KBM-7 (cell line): ENCODE measurements at places on chromosomes 1 and 21.

GRCh38 chr1:152182944-152183361 is 23.9 kb upstream of the RPTN start:
- DNase-seq, result no peak

DNA sequence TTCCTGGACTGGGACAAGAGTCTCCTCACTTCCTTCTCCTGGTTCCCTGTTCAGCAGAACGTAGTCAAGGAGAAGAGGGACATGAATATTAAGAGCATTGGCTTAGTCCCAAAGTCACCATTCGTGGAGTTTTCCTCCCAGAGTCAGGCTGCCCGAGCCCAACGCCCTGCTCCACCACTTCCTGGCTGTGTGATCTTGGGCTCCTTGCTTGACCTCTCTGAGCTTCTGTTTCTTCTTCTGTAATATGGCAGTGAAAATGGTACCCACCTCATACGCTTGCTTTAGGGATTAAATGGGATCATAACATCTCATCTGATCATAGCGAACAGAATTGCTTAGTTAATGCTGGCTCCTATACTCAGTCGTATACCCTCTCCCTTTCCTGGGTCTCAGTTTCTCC is 12.0 kb upstream of the CASZ1 start:
- no peak for DNase-seq

DNA sequence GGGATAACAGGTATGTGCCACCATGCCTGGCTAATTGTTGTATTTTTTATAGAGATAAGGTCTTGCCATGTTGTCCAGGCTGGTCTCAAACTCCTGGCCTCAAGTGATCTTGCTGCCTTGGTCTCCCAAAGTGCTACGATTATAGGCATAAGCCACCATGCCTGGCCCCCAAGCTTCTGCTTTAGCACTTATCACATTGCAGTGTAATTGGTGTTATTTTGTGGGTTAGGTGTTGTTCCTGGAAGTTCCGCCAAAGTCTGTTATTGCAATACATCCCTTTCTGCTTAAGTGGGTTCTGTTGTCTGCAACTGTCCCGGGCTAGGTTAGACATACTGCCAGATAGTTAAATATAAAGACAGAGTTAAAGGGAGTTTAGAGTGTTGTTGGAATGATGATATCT is 3.4 kb downstream of the ZCCHC17 start:
- DNase-seq, result peak; percentile 11

GRCh38 chr1:199287206-199287605 is 648.4 kb downstream of the PTPRC start:
- no peak for DNase-seq

DNA sequence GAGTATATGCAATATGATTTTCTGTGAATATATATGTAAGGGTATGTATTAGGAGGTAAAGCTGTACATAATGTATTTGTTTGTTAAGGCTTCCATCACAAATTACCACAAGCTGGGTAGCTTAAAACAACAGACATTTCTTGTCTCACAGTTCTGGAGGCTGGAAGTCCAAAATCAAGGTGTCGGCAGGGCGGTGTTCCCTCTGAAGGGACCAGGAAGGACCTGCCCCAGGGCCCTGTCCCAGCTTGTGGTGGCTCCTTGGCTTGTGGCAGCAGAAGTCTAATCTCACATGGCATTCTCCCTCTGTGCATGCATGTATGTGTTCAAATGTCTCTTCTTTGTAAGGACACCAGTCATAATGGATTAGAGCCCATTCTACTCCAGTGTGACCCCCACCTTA is 17.1 kb downstream of the TRIM67 start:
- no peak for DNase-seq

- DNase-seq, result no peak
Observed at GRCh38 chr1:8706995-8707396, 110.4 kb downstream of the RERE start.

DNA sequence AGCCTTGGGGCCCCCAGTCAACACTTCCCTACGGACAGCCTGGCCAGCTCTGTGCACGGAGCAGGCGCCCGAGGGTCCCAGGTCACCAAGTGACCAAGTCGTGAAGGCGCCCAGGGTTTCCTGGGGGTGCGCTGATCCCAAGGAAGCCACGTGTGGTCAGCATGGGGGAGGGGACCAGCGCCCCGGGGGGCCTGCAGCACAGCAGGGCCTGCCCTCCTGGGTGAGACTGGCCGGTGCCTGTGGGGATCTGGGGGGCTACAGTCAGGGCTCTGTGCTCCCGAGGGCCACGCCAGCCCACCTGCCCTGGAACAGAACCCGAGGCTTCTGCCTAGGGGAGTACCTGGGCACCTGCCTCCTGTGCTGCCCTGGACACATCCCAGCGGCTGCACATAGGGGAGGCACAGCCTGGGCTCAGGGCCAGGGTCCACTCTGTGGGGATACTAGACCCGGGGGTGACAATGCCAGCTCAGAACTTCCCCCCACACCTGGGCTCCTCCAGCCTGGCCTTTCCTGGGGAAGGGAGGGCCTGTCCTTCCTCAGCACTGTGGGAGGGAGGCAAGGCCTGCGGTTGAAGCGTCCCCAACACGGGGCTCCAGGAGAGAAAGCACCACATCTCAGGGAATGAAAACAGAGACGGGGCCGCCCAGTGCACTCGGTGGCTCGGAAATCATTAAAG is 6.2 kb upstream of the POFUT2 start:
- DNase-seq, result no peak
